ENCODE measurements at places on chromosomes 3 and 15. TPM values are rescaled to one million over a fixed set of nuclear protein-coding genes. Genes with fewer than 3 reads are reported as not detected.

Gene CHRFAM7A
- total RNA-seq = 0.60 TPM

Gene GOLGA8Q
- total RNA-seq = 0.22 TPM

Gene ASB14
- not detected for total RNA-seq

Gene CYP1A2
- total RNA-seq = not detected

Gene CMTM7
- total RNA-seq = 16.1 TPM

Gene DIPK2A
- total RNA-seq = 25.4 TPM

Gene SLC24A5
- not detected for total RNA-seq

Gene PCNP
- 82.8 TPM for total RNA-seq

Gene RBP2
- not detected for total RNA-seq

Gene C3orf85
- not detected for total RNA-seq

Gene ARNT2
- total RNA-seq = under 0.01 TPM

Gene CDHR4
- total RNA-seq = not detected

Gene CKMT1A
- total RNA-seq = not detected

Gene STRIT1
- not detected for total RNA-seq

Gene CCR2
- total RNA-seq = not detected

Gene RAB6B
- 1.0 TPM for total RNA-seq

Gene KBTBD13
- not detected for total RNA-seq

Gene CDCP1
- 0.11 TPM for total RNA-seq

Gene LRRC31
- total RNA-seq = not detected

Gene ACKR4
- 0.09 TPM for total RNA-seq

Gene SRGAP3
- total RNA-seq = 0.33 TPM

Gene SETMAR
- total RNA-seq = 7.2 TPM

Gene DNAH12
- total RNA-seq = under 0.01 TPM

Gene GJD2
- not detected for total RNA-seq

Gene VPS33B
- 10.4 TPM for total RNA-seq

Gene KCNH8
- not detected for total RNA-seq

Gene EOMES
- total RNA-seq = not detected

Gene BSN
- under 0.01 TPM for total RNA-seq

Gene MESP1
- total RNA-seq = 0.09 TPM

Gene APH1B
- 31.8 TPM for total RNA-seq

Gene GP5
- total RNA-seq = 0.22 TPM

Gene ZNF860
- 1.5 TPM for total RNA-seq

Gene CKMT1B
- total RNA-seq = not detected

Gene SERPINI2
- total RNA-seq = not detected

Gene CCDC71
- 16.4 TPM for total RNA-seq

Gene DNAJC19
- total RNA-seq = 28.1 TPM

Gene CLEC3B
- total RNA-seq = 0.65 TPM

Gene CCDC54
- total RNA-seq = not detected

Gene TUBGCP4
- total RNA-seq = 9.2 TPM

Gene PCLAF
- total RNA-seq = 28.6 TPM

Measured in dermis lymphatic vessel endothelial cell (primary cell).